Pancreas (tissue), 10 donors: ENCODE measurements at places on chromosomes 11 and 22. TPM values are rescaled to one million over a fixed set of nuclear protein-coding genes. Genes with fewer than 3 reads are reported as not detected.

- peaks cover 5% of the 10 kb centered on the region for H3K36me3 ChIP-seq
- H3K4me1 ChIP-seq, result no peaks in the 10 kb centered on the region
- H3K27me3 ChIP-seq, result no peaks in the 10 kb centered on the region
- no peak overlapping the region for H3K27ac ChIP-seq
These were observed 18.0 kb downstream of the TBRG1 start for GRCh38 chr11:124640666-124641065.

- H3K36me3 ChIP-seq, result no peaks in the 10 kb centered on the region
- no peak overlapping the region for H3K4me3 ChIP-seq
- H3K4me1 ChIP-seq, result no peaks in the 10 kb centered on the region
- no peak for DNase-seq
- no peaks in the 10 kb centered on the region for H3K27me3 ChIP-seq
- H3K27ac ChIP-seq, result no peak overlapping the region
These were observed 75.8 kb downstream of the GGTLC2 start for GRCh38 chr22:22720201-22720723.

- no peak overlapping the region for H3K4me3 ChIP-seq
- no peaks in the 10 kb centered on the region for H3K36me3 ChIP-seq
- no peaks in the 10 kb centered on the region for H3K27me3 ChIP-seq
- H3K27ac ChIP-seq, result no peak overlapping the region
- H3K4me1 ChIP-seq, result no peaks in the 10 kb centered on the region
These were observed 99.7 kb upstream of the KCNA4 start for GRCh38 chr11:30116512-30116911.

DNA sequence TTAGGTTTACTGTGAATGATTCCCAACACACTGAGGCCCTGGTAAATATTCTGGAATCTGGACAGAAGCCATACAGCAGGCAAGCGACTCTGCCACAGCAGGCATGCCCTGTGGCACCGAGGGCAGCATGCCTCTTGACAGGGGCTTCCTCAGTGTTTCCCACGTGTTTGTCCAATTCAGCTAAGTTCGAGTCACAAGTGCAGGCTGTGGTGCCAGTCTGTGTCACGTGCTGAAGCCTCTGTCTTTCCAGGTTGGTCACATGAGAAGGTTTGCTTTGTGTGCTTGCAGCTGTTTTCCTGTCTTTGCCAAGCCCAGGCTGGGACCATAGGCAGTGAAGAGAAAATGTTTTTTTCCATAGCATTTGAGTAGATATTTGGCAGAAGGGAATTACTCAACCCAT is 2.4 kb upstream of the PPFIBP2 start:
- no peaks in the 10 kb centered on the region for H3K36me3 ChIP-seq
- H3K4me3 ChIP-seq, result no peak overlapping the region
- peak; percentile 75 for DNase-seq
- H3K27ac ChIP-seq, result peak overlapping the region; percentile 87

- no peak overlapping the region for H3K4me3 ChIP-seq
- DNase-seq, result no peak
- no peaks in the 10 kb centered on the region for H3K36me3 ChIP-seq
- H3K27me3 ChIP-seq, result no peaks in the 10 kb centered on the region
These were observed 137.6 kb downstream of the TRPC6 start for GRCh38 chr11:101446238-101446637.

GRCh38 chr11:79493555-79494171 is 52.8 kb upstream of the TENM4 start:
- H3K27me3 ChIP-seq, result no peaks in the 10 kb centered on the region
- no peaks in the 10 kb centered on the region for H3K4me1 ChIP-seq
- peak; percentile 65 for DNase-seq

DNA sequence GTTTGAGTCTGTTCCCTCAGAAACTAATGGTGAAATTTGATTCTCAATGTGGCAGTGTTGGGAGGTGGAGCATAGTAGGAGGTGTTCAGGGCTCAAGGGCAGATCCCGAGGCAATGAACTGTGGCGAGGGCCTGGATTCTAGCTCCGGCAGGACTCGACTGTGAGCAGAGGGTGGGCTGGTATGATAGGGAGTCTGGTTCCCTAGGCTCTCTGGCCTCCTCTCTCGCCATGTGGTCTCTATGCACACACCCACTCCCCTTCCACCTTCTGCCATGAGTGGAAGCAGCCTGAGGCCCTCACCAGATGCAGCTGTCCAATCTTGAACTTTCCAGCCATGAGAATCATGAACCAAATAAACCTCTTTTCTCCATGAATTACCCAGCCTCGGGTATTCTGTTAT is 32.3 kb downstream of the ATP6V1E1 start:
- no peak overlapping the region for H3K27ac ChIP-seq
- H3K27me3 ChIP-seq, result no peaks in the 10 kb centered on the region
- no peaks in the 10 kb centered on the region for H3K4me1 ChIP-seq
- DNase-seq, result no peak
- H3K4me3 ChIP-seq, result no peak overlapping the region
- peaks cover 52% of the 10 kb centered on the region for H3K36me3 ChIP-seq

POTEH gene
- not detected for total RNA-seq

OR52N4 gene
- total RNA-seq, result not detected
